Kidney epithelial cell (primary cell): ENCODE measurements at places on chromosomes 4 and X. TPM values are rescaled to one million over a fixed set of nuclear protein-coding genes. Genes with fewer than 3 reads are reported as not detected.

Gene HS6ST2
- total RNA-seq, result 6.6 and 8.4 TPM in 2 replicates

Gene HPGDS
- total RNA-seq, result not detected in 2 replicates

Gene HELT
- not detected in 2 replicates for total RNA-seq

Gene HSFX4
- not detected in 2 replicates for total RNA-seq

Gene CTAG1B
- not detected in 2 replicates for total RNA-seq

Gene DCHS2
- 0.75 and 3.1 TPM in 2 replicates for total RNA-seq

Gene BRS3
- not detected in 2 replicates for total RNA-seq

Gene PAGE1
- not detected in 2 replicates for total RNA-seq

Gene IQSEC2
- total RNA-seq, result 5.4 and 7.2 TPM in 2 replicates

Gene RNF150
- 3.2 and 5.4 TPM in 2 replicates for total RNA-seq

- DNase-seq, result no peak
Observed at GRCh38 chr4:88910101-88910500, 146.9 kb downstream of the FAM13A start.

DNA sequence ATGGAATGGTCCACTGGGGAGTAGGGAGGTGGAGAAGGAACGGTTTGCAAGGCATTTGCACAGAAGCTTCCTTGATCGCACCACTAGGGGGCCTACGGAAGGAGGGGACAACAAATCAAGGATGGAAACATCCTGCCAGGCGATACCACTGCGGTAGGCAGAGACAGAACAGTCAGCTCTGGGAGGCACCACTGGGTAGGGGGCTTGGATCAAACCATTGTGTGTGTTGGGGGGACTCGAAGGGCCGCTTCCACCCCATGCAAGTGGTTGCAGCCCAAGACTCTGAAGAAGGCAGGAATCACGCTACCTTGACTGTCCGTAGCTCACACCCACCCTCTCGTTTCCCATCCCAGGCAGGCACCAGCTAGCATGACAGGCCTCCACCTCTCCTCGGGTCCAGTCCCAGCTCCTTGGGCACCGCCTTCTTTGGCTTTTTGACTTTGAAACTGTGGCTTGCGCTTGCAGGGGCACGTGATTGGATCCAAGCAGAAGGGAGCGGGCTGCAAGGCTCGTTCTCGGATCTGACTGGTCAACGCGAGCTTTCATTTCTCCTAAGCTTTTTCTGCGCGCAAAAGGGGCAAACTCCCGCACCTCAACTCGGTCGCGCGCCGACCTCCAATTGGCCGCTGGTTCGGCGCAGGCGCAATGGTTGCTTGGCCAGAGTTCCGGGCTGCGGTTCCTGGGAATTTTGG is 28.4 kb downstream of the GAGE1 start:
- no peak for DNase-seq

DNA sequence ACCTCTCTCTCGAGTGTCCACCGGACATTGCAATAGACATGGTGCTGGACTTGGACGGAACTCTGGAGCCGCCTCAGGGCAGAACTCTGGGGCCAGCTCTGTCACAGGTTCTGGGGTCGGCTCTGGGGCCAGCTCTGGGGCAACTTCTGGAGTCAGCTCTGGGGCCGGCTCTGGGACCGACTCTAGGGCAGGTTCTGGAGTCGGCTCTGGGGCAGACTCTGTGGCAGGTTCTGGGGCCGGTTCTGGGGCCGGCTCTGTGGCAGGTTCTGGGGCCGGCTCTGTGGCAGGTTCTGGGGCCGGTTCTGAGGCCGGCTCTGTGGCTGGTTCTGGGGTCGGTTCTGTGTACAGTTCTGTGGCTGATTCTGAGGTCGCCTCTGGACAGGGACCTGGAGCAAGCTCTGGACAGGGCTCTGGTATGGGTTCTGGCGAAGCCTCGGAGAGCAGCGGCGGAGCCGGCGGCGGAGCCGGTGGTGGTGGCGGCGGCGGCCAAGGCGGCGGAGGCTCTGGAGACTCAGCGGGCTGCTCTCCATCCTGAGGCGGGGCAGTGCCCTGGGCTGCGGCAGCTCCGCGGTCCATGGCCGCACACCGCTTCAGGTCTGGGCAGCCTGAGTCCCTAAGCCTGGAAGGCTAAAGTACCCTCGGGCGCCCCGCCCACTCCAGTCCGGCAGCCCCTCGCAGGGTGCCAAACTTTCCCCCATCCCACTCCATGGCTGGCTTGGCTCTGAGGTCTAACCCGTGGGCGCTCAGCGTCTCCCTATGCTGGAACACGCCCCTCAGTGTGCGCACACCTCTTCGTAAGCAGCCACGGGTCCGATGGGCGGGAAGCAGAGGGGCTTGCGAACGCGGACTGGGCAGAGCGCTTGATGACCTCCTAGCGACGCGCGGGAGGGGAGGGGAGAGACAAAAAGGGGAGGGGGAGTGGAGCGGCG is at the start of gene DGKK:
DGKK (minus strand) TSS at position 723 of the 929 bp plus-strand sequence; CDS start at position 576, 147 bp downstream.
- no peak for DNase-seq

GRCh38 chr4:168667376-168667775 is 170.5 kb downstream of the PALLD start:
- no peak for DNase-seq

GRCh38 chrX:68252664-68253063 is 180.6 kb downstream of the OPHN1 start:
- no peak for DNase-seq

DNA sequence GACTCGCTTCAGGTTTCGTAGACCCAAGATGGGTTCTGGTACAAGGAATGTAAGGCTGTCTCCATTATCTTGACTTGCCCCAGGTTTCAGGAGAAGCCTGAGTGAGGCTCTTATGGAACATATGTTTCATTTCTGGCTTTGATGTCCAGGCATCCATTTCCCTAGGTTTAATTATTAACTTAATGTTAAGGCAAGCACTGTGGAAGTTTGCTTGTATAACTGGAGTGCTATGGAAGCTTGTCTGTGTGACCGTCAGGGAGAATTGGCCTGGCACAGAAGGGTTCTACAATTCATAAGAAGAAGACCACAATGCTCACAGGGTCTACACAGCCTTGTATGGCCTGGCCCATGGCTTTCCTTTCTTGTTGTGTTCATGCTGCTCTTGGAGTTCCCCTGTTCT is 47.2 kb upstream of the PPP1R2C start:
- DNase-seq, result no peak

DNA sequence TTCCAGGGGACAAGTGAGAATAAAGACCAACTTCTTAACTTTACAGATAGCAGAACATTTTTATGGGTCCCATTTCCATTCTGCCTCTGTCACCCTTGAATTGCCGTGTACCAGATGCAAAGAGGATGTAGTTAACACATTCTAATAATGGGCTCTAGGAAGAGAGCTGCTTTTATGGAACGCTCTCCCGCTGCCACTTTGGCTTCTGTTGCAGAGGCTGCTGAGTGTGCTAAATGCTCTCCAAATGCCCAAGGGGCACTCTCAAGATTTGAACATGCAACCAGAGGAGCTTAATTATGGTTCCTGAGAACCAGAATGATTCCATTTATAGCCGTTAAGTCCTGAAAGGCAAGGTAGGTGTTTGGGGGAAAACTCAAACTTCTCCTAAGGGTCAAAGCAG is 28.1 kb upstream of the GPC3 start:
- no peak for DNase-seq

- DNase-seq, result no peak
Observed at GRCh38 chrX:124211312-124211942, 121.0 kb upstream of the TEX13D start.

DNA sequence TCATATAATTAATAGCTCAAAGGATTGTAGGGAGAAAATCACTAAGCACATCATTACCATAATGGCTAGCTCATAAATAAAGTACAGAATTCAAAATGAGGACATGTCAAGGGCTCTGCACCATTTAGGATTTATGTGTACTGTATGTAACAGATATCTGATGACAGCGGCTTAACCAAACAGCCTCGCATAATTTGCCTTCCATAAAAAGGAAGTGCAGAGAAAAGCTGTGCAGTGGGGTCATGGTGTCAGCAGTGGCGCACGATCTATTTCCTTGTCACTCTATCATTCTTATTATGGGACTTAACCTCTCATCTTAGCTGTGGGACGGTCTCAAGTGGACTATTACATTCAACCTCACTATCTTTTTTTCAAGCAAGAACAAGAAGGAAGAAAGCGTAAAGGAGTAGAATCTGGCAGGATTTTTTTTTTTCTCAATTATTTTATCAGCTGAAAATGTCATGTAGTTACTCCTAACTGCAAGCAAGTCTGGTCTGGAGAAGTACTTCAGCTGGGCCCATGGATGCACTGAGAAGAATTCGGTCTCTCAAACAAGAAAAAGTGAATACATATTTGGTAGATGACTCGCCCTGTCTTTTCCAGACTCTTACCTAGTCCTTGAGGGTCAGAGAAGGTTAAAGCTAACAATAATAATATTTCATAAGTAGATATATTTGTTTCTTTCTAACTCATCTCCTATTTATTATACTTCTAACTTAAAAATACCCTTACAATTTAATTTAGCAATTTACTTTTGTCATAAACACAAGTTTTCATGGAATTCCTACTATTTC is 94.6 kb downstream of the COX18 start:
- DNase-seq, result no peak

- DNase-seq, result no peak
Observed at GRCh38 chr4:61923179-61923578, 723.1 kb downstream of the ADGRL3 start.

DNA sequence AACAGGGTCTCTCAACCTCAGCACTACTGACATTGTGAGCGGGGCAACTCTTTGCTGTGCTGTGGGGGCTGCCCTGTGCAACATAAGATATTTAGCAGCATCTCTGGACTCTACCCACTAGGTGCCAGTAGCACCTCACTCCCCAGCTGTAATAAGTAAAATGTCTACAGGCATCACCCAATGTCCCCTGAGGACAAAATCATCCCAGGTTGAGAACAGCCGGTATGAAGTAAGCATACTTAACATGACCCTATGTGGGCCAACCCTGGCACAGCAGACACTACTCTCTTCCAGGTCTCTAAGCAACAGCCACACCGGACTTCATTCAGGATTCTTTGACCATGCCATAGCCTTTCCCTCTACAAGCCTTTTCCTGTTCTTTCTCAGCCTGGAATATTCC is 10.5 kb upstream of the MGST2 start:
- DNase-seq, result no peak

GRCh38 chr4:95027905-95028618 is 270.3 kb downstream of the BMPR1B start:
- no peak for DNase-seq

- DNase-seq, result no peak
Observed at GRCh38 chrX:43643201-43643600, 12.9 kb upstream of the MAOA start.

GRCh38 chrX:77160301-77160700 is 286.9 kb upstream of the FGF16 start:
- DNase-seq, result no peak

GRCh38 chr4:29336861-29337260 is 1383.3 kb upstream of the PCDH7 start:
- DNase-seq, result no peak

DNA sequence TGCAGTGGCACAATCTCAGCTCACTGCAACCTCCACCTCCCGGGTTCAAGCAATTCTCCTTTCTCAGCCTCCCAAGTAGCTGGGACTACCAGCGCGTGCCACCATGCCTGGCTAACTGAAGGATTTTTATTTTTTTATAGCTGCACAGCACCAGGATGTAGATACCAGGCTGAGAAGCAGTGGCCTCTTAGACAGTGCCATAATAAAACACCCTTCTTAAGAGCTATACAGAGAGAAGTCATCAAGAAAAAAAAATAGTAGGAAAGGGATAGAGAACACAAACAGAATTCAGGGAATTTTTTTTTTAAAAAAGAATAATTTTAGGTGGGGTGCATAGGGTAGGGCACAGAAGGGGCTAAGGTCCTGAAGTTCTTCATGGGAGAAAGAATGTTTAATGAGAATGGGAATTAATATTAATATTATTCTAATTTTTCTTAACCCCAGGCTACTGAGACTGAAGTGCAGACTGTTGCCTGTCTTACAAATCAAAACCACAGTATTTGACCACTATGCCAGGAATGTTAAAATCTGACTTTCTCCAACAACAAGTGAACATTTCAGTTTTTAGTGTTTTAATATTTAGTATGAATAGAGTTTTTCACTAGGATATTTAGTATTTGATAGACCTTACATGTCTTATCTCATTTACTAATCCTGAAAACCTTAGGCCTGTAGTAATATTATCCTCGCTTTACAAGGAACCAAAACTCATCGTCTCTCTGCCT is 146.7 kb downstream of the KCNIP4 start:
- DNase-seq, result no peak

- no peak for DNase-seq
Observed at GRCh38 chrX:10904220-10904619, 206.9 kb upstream of the HCCS start.

DNA sequence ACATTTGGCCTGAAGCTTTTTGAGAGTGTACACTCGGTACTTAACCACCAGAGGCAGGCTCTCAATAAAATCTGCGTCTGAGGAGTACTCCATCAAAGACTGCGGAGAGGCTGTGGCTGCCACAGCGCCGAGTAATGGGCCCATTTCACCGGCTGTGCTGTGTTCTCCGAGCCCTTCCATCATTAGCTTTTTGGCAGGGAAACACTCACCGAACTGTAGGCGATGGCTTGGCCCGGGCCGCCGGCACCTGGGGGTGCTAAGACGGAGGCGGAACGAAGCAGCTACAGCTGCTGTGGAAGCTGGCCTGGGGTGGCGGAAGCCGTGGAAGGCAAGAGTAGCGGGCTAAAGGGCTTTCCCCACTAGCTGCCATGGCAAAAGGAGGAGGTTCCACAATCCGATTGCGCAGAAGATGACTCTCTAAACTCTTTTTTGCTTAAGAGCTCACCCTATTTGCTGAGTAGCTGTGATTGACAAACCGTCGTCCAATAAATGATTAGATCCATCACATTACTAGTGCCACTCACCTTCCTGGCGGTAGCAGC is 48.5 kb upstream of the PABPC1L2A start:
- DNase-seq, result no peak

DNA sequence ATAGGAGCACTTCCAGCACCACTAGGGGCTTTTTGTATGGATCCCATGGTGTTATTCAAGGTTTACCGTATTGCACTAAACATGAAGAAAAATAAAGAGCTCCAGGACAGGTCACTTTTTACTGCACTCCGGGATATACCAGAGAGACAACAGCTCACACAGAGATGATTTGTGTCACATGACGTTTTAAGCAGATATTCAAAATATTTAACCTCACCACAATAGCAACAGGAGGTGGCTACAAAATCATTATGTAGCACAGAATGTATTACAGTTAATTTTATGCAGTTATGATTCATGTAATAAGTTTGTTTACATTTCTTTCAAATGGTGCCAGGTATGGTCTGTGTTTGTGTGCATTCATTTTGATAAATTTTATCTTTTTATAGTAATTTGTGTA is 100.6 kb downstream of the LUZP4 start:
- DNase-seq, result no peak

DNA sequence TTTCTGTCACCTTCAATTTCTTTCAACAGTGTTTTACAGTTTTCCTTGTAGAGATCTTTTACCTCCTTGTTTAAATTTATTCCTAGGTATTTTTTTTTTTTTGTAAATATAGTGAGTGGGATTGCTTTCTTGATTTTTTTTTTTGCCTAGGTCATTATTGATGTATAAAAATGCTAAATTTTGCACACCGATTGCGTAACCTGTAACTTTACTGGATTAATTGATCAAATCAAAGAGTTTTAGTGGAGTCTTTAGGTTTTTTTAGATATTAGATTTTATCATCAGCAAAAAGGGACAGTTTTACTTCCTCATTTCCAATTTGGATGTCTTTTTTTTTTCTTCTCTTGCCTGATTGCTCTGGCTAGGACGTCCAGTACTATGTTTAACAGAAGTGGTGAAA is 40.9 kb downstream of the TEX13A start:
- no peak for DNase-seq

- no peak for DNase-seq
Observed at GRCh38 chrX:12947545-12948235, 27.2 kb upstream of the TMSB4X start.

GRCh38 chr4:182425302-182425701 is 182.1 kb downstream of the TENM3 start:
- no peak for DNase-seq
